ENCODE measurements at places on chromosomes 12 and 14.

- H3K27me3 ChIP-seq, result peaks cover 1% of the 10 kb centered on the region
- no peaks in the 10 kb centered on the region for H3K36me3 ChIP-seq
- peak; percentile 40 for DNase-seq
- H3K4me3 ChIP-seq, result no peak overlapping the region
Observed at GRCh38 chr12:99619389-99620158, 28.0 kb upstream of the GARIN6 start.

- H3K36me3 ChIP-seq, result no peaks in the 10 kb centered on the region
- peak overlapping the region; percentile 45 for H3K27ac ChIP-seq
- peaks cover 21% of the 10 kb centered on the region for H3K4me1 ChIP-seq
- no peak for DNase-seq
- no peaks in the 10 kb centered on the region for H3K27me3 ChIP-seq
Observed at GRCh38 chr12:112350593-112351592, 31.3 kb downstream of the HECTD4 start.

DNA sequence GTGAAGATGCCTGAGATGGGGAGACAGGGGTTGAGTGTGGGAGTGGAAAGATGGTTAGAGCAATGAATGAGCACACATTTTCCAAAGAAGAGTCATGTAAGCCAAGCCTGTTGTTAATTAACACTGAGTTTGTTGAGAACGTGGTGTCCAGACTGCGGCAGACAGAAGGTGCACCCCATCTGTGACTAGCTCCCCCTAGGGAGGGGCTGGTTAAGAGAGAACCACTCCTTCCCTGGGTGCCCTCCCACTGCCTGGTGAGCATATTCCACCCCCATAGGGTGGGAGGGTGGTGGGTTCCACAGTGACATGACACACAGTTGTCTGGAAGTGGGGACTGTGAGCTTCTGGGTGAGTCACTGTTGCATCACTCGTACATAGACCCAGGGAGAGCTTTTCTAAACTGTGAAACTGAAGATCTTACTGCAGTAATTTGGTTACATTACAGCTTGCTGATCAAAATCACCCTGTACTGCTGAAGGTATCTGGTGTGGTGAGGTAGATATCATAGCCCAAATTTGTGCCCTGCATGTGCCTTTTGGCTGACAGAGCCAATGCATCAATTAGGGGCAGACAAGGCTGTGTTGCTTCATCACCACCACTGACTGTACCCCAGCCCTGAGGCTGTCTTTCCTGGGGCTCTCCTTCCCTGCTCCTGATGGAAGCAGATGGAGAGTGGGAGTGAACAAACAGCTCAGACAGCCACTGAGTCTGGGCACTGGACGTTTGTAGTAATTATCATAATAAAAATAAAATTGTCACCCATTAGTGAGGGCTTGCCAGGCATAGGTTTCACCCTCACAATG is 150.9 kb downstream of the EMP1 start:
- peaks cover 4% of the 10 kb centered on the region for H3K27me3 ChIP-seq
- H3K27ac ChIP-seq, result peak overlapping the region; percentile 48
- H3K36me3 ChIP-seq, result no peaks in the 10 kb centered on the region
- H3K4me1 ChIP-seq, result no peaks in the 10 kb centered on the region

DNA sequence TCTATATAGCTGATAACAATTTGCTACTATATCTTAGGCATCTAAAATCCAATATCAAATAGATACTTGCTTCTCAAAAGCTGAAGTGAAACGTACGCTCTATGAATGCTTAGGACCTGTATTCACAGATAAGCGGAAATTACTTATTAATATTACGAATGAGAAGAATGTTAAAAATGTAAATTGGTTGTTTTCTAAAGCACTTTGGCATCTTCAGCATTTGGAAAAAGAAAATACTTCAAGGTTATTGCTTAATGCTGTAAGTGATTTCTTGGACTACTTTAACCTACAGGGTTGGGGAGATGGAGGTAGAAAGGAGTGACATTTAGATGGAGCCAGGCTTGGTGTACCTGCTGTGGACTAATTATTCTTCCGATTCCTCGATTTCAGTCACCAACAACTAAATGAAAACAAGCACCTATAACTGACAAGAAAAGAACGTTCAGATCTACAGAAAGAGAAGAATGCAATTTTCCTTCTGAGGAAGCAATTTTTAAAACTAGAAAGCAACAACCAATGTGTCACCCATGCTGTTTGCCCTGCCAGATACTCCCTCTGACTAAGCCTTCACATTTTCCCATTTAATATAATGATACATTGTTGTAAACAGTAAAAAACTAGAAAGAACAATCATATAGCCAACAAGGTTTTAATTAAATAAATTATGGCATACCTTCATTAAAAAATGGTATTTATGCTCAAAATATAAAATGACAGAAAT is 49.3 kb downstream of the SLC25A21 start:
- no peak overlapping the region for H3K4me3 ChIP-seq
- H3K27ac ChIP-seq, result no peak overlapping the region
- no peaks in the 10 kb centered on the region for H3K27me3 ChIP-seq
- no peaks in the 10 kb centered on the region for H3K4me1 ChIP-seq

DNA sequence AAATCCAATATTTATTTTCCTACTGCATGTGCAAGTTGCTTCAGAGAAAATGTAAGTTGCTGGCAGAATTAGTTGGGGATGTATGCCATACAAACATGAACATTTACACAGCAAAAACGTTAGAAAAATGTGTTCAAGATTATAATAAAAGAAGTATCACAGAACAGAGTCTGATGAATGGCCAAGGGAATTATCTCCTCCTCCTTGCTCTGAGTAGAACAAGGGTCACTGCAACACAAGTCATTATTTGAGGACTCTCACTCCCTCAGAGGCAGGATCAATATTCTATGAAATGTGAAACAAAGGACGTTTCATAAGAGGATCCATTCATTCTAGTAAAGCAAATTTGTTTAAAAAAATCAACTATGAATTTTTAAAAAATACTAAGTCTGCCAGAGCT is 177.8 kb downstream of the PRKD1 start:
- no peak for DNase-seq
- H3K36me3 ChIP-seq, result no peaks in the 10 kb centered on the region
- H3K27me3 ChIP-seq, result no peaks in the 10 kb centered on the region
- H3K4me3 ChIP-seq, result no peak overlapping the region

GRCh38 chr12:40312982-40313576 is 88.3 kb downstream of the LRRK2 start:
- H3K27ac ChIP-seq, result no peak overlapping the region
- H3K4me3 ChIP-seq, result no peak overlapping the region

DNA sequence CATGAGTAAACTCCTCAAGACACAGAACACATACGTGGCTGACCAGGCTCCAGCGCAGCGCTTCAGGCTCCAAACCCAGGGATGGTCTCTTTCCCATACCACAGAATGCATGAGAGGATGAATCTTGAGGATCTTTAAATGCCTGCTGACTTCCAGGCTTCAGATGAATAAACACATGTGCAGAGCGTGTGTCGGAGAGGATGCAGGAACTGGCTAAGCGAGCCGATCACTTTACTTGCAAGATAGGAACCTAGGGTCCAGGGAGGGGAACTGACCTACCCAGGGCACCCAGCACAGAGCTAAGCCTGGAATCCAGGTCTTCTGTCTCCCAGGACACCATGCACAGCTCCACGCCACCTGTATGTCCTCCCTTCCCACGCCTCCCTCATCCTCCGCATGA is 209.8 kb downstream of the BCL11B start:
- H3K27me3 ChIP-seq, result peaks cover 2% of the 10 kb centered on the region
- H3K4me1 ChIP-seq, result no peaks in the 10 kb centered on the region
- no peaks in the 10 kb centered on the region for H3K36me3 ChIP-seq
- H3K4me3 ChIP-seq, result no peak overlapping the region
- DNase-seq, result no peak
- H3K27ac ChIP-seq, result no peak overlapping the region

- H3K4me3 ChIP-seq, result no peak overlapping the region
- H3K27me3 ChIP-seq, result no peaks in the 10 kb centered on the region
- no peaks in the 10 kb centered on the region for H3K4me1 ChIP-seq
- H3K27ac ChIP-seq, result no peak overlapping the region
- DNase-seq, result no peak
- H3K36me3 ChIP-seq, result no peaks in the 10 kb centered on the region
Observed at GRCh38 chr14:68271913-68272391, 452.4 kb downstream of the RAD51B start.

GRCh38 chr14:33606591-33606990 is 344.3 kb downstream of the EGLN3 start:
- no peaks in the 10 kb centered on the region for H3K27me3 ChIP-seq
- no peak overlapping the region for H3K4me3 ChIP-seq
- no peaks in the 10 kb centered on the region for H3K36me3 ChIP-seq
- no peak for DNase-seq

GRCh38 chr12:22275843-22276242 is 58.7 kb downstream of the ST8SIA1 start:
- peaks cover 21% of the 10 kb centered on the region for H3K4me1 ChIP-seq
- no peaks in the 10 kb centered on the region for H3K27me3 ChIP-seq
- no peak overlapping the region for H3K27ac ChIP-seq
- H3K36me3 ChIP-seq, result no peaks in the 10 kb centered on the region

DNA sequence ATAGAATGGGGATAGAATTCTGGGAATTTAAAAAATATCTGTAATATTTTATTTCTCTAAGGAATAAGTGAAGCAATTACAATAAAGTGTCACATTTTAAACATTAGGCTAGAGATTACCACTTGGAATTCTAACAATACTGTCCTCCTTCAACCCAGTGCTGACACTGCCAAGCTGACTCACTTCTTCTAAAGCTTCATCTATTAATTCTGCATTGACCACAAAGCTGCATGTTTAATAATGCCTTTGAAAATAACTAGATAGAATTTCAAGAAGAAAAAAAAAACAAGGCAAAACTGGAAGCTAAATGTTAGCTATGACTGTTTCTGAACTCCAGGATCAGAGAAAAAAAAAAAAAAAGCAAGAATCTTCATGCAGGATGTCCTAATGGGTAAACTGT is 970.7 kb upstream of the FBXO33 start:
- no peaks in the 10 kb centered on the region for H3K27me3 ChIP-seq
- H3K27ac ChIP-seq, result no peak overlapping the region
- no peak for DNase-seq
- peaks cover 11% of the 10 kb centered on the region for H3K36me3 ChIP-seq
- no peak overlapping the region for H3K4me3 ChIP-seq

GRCh38 chr14:91241863-91242262 is 2.6 kb downstream of the GPR68 start:
- H3K27ac ChIP-seq, result no peak overlapping the region
- H3K36me3 ChIP-seq, result peaks cover 10% of the 10 kb centered on the region

- H3K4me3 ChIP-seq, result no peak overlapping the region
- H3K4me1 ChIP-seq, result peaks cover 1% of the 10 kb centered on the region
- H3K27me3 ChIP-seq, result peaks cover 1% of the 10 kb centered on the region
Observed at GRCh38 chr14:68630611-68631393, 162.1 kb downstream of the ZFP36L1 start.

- no peaks in the 10 kb centered on the region for H3K36me3 ChIP-seq
- no peak for DNase-seq
- no peak overlapping the region for H3K4me3 ChIP-seq
Observed at GRCh38 chr12:39839072-39839471, 219.5 kb upstream of the ABCD2 start.

- H3K27me3 ChIP-seq, result peaks cover 11% of the 10 kb centered on the region
- H3K27ac ChIP-seq, result peak overlapping the region; percentile 59
- no peak overlapping the region for H3K4me3 ChIP-seq
- no peaks in the 10 kb centered on the region for H3K36me3 ChIP-seq
- no peak for DNase-seq
- H3K4me1 ChIP-seq, result peaks cover 19% of the 10 kb centered on the region
Observed at GRCh38 chr12:124381456-124382296, 86.8 kb downstream of the RFLNA start.

DNA sequence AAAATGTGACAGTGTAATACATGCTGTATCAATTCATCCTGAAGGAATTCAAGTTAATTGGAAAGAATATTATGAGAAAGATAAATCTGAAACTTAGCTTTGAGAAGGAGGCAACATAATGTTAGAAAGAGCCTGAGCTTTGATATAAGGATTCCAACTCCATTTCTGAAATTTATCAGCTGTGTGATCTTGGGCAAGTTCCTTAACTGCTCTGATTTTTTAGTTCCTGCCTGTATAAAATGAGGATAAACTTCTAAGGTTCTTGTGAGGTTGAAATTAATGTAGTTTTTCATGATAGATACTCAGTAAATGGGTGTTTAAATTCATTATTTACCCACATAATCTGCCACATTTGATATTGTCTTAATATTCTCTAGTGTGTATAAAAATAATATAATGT is 14.6 kb upstream of the ATP2B1 start:
- peaks cover 4% of the 10 kb centered on the region for H3K36me3 ChIP-seq
- DNase-seq, result no peak
- no peaks in the 10 kb centered on the region for H3K4me1 ChIP-seq
- peaks cover 2% of the 10 kb centered on the region for H3K27me3 ChIP-seq

GRCh38 chr12:96187956-96188355 is 6.2 kb upstream of the ELK3 start:
- H3K4me1 ChIP-seq, result no peaks in the 10 kb centered on the region
- peaks cover 5% of the 10 kb centered on the region for H3K36me3 ChIP-seq
- no peak overlapping the region for H3K27ac ChIP-seq
